Panc1 (cell line): ENCODE measurements at places on chromosomes 3 and 15. TPM values are rescaled to one million over a fixed set of nuclear protein-coding genes. Genes with fewer than 3 reads are reported as not detected.

DNA sequence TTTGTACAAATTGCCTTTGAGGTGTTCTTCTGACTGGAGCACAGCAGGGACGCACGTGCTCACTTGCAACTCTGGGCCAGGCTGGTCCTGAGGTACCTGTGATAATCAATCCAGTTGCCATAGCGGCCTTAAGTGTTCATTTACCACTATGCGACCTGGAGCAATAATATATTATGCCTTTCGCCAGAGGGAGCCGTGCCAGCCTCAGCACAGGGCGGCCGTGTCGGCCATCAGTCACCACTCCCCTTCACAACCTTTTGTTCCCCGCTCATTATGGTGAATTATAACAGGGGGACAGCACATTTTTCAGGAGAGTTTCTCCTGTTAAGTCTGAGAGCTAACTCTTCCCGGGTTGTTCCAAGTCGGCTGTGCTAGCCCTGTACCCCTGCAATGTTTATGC is 289.7 kb downstream of the RORA start:
- no peak for DNase-seq

DNA sequence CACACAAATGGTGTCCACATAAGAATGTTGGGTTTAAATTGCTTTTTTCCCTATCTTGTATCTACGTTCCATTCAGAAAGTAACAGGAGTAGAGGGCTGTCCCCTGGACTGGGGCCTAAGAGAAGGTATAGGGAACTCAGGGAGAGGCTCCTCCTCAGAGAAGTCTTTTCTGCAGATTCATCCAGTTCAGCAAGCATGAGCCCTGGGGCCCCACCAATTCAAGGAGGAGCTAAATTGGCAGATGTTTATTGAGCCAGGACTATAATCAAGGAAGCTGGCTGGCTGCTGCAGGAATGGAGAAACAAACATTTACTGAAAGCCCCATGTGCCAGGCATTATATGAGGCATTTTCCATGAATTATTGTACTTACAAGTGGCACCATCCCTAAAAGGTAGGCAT is 22.1 kb upstream of the LARS2 start:
- no peak for DNase-seq

DNA sequence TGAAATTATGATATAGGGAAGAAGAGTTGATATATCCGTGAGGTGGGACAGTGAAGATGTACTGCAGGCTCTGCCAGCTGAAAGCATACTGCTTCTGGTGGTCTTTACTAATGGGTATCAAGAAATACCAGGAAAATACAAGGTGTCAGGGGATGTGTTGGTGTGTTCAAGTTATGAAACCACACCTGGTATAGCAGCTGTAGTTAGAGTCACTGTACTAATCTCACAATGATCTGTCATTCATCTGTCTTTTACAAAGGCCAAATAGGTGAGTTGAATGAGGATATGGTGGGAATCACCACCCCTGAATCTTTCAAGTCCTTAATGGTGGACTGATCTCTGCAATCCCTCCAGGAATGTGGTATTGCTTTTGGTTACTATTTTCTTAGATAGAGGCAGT is 152.7 kb downstream of the NFKBIZ start:
- no peak for DNase-seq

DNA sequence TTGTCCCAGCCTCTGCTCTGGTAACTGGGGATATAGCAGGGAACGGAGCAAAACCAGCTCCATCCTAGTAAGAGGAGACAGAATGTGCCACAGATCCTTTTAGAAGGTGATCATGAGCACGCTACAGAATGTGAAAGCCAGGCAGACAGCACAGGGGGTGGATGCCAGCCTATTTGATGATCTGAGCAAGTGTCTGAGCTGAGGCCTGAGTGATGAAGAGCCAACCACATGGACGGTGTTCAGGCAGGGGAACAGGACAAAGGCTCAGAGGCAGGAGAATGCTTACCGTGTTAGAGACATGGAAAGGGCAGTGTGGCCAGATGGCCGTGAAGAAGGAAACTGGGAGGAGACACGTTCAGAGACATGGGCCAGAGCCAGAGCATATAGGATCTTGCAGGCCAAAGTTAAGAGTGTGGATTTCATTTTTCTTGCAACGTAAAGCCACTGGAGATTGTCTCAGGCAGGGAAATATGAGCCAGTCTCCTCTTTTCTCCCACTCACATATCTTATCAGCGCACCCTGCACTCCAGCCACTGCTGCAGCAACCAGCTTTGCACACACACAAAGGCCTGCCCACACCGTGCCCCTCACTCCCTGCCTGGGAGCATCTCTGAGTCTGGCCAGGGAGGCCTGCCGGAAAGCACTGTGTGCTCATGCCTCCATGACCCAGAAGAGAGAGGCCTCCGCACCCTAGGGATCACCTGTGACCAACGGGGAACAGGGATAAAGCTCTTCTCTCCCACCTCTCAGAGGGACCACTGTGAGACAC is 20.1 kb downstream of the RAB43 start:
- DNase-seq: no peak

Gene FRMD5
- 18.3 TPM for total RNA-seq

Gene FGF7
- not detected for total RNA-seq

- no peak for DNase-seq
These were observed 92.5 kb upstream of the MB21D2 start for GRCh38 chr3:193010191-193010590.

DNA sequence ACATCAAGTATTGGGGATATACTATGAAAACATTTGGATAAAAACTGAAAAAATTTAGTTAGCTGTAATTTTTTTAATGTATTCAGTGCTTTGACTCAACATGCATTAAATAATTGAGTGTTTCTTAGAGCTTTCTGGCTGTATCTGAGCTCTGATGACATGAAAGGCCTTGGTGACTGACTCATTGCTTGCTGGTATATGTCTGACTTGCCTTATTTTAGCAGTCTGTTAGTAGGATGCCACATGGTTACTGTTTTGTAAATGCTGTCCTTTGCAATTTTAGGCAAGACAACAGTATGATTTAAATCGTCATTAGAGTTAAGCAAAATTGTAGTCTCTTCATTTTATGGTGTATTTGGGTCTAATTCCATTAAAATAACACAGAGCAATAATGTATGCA is 199.2 kb downstream of the GHSR start:
- DNase-seq: no peak

DNA sequence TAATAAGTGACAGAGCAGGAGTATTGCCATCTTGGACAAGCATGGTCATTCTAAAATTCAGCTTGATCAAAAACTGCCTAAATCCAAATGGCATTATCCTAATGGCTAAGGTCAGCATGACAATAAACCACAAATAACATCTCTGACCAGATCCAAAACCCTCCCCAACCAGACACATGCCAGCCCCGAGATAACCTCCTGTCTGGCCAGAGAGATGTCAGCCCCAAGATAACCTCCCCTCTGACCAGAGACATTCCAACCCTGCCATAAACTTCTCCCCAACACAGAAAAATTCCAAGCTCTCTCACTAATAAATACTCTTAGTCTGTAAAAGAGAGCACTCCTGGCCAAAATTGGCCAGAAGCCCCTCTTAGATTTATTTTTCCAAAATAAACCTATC is 470.5 kb upstream of the UBE2E2 start:
- no peak for DNase-seq

Gene ATP1B3
- 201 TPM for total RNA-seq

DNA sequence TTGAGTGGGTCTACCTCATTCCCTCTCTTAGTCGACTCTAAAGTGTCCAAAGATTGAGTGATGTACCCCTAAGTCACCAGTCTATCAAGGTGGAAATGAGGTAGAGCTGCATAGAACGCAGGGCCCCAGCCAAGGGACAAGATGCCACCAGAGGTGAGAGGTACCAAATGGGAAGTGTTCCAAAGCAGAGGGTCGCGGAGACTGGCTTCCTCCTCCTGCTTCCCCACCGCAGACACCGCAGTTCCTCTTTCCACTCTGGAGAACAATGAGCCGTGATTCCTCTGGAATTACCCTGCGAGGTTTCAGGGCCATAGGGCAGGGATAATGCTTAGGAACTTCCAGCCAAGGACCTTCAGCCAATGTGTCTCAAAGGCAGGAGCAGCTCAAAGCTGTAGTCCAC is 55.8 kb downstream of the DAPK2 start:
- DNase-seq: no peak

DNA sequence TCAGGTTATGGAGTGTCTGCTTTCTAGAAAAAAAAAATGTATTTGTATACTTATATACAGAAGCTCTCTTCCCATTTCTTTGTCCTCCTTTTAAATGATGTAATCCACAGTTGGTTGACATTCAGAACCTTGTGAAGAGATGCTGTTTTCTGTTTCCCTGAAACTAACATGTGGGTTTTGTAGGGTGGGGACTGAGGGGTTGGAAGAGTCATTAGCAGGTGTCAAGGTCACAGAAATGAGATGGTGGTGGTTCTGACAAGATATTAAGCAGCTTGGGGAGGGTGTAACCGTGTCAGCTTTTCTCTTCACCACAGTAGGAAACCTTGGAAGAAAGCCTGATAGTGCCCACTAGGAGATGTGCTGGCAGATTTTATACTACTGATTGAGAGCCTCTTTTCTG is 2.4 kb downstream of the RASA2 start:
- no peak for DNase-seq

DNA sequence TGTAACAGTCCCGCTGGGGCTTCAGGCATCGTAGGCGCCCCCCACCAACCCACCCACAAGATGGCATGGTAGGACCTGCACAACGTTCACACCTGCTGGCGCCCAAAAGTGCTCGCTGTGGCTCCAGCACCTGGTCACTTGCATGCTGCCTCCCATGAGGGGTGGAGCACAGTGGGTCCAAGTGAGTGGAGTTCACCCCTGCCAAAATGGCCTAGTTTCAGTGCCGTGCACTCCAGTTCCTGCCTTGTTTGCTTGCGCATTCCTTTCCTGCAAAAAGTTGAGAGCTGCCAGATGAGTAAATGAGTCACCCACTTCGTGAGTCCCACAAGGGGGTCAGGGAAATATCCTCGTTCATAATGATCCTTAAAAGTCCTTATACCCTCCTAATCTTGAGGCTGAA is 788.7 kb upstream of the DPPA4 start:
- DNase-seq: no peak

DNA sequence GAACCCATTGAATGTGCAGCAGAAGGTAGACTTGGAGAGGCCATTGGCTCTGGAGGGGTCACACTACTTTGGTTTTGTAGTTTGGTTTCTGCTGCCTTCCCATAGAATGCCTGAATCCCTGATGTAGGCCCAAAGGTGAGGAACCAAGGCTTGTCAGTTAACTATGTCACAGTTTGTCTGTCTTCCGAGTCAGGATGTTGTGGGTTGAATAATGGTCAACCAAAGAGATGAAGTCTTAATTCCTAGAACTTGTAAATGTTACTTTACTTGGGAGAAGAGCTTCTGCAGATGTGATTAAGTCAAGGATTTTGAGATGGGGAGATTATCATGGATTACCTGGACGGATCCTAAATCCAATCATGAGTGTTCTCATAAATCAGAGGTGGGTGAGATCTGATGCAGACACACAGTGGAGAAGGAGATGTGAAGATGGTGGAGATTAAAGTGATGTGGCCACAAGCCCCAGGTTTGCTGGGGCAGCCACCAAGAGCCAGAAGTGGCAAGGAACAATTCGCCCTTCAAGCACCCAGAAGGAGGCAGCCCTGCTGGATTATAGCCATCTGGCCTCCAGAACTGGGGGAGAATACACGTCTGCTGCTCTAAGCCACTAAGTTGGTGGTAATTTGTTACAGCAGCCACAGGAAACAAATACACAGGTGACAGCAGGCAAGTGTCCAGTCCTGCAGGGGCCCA is 2.3 kb upstream of the CCR8 start:
- DNase-seq: no peak

- no peak for DNase-seq
These were observed 52.8 kb downstream of the IL12A start for GRCh38 chr3:160041465-160041864.

DNA sequence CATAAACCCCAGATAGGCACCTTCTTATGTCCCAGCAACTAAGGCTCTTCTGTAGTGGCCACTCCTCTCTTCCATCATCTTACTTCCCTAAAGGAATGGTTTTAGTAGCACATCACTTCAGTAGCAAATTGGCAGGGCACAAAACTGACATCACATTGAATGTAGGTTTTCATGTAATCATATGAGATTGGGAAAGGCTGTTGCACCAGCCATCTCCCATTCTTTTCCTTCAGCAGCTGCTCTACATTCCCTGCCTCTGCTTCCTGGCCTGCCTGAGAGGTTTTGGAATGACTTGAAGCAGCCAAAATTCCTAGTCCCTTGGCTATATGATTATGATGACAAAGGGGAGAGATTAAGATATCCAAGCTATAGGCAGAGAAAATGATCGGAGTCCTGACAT is 36.5 kb downstream of the NSUN3 start:
- no peak for DNase-seq

GRCh38 chr15:33449810-33450209 is 139.0 kb downstream of the RYR3 start:
- DNase-seq: no peak

Gene FSIP1
- total RNA-seq: 1.4 TPM

Gene UBL7
- 68.5 TPM for total RNA-seq

DNA sequence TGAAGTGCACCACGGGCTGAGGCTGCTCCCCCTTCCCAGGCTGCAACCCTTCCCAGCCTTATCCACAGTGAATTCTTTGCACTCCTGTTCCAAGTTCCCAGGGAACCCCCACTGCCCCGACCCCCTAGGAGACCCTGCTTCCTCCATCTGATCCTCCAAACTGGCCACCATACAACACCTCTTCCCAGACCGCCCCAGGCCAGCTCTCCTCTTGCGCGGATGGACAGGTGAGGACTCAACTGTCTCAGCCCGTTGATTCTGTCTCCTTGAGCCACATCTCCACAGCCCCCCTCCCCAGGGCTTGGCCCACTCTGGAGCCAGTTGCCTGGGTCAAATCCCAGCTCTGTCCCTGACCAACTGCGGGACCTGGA is 21.7 kb downstream of the GRIP2 start:
- no peak for DNase-seq

Gene STXBP5L
- total RNA-seq: 0.05 TPM

Gene TCF12
- total RNA-seq: 102 TPM

DNA sequence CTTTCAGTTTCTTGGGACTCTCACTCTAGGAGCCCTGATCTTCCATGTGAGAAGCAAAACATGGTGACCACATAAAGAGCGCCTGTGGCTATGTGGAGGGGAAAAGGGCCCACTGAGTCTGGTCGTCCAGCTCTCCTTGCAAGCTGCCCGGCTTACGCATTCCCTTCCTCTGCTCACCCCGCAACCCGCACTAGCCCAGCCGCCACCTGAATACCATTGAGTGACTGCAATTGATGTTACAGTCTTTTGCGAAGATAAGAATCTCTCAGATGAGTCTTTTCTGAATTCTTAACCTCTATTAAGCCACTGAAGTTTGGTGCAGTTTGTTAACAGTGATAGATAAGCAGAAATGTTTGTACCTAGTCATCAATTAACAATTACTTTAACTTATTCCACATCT is 589.0 kb upstream of the DPPA4 start:
- no peak for DNase-seq

Gene GREM1
- total RNA-seq: 0.41 TPM

GRCh38 chr3:67118635-67119034 is 120.5 kb downstream of the KBTBD8 start:
- DNase-seq: no peak

GRCh38 chr3:45462522-45463265 is 74.3 kb downstream of the LARS2 start:
- no peak for DNase-seq

Gene SAXO2
- total RNA-seq: 1.1 TPM

GRCh38 chr3:133529809-133530208 is 43.7 kb upstream of the CDV3 start:
- no peak for DNase-seq

Gene PP2D1
- total RNA-seq: not detected

Gene SCAANT1
- total RNA-seq: not detected
